DMS153 (cell line): ENCODE measurements at places on chromosomes 3 and 15.

- DNase-seq = peak; percentile 9
Observed at GRCh38 chr3:49805367-49805782, 2.3 kb downstream of the INKA1 start.

- no peak for DNase-seq
Observed at GRCh38 chr3:47018269-47018611, 38.8 kb downstream of the NBEAL2 start.

GRCh38 chr3:178491751-178492150, 44.5 kb upstream of the KCNMB2 start:
- no peak for DNase-seq

- no peak for DNase-seq
Observed at GRCh38 chr3:38127611-38128302, 9.2 kb downstream of the ACAA1 start.

- DNase-seq = no peak
Observed at GRCh38 chr15:94638183-94638582, 406.8 kb downstream of the MCTP2 start.

DNA sequence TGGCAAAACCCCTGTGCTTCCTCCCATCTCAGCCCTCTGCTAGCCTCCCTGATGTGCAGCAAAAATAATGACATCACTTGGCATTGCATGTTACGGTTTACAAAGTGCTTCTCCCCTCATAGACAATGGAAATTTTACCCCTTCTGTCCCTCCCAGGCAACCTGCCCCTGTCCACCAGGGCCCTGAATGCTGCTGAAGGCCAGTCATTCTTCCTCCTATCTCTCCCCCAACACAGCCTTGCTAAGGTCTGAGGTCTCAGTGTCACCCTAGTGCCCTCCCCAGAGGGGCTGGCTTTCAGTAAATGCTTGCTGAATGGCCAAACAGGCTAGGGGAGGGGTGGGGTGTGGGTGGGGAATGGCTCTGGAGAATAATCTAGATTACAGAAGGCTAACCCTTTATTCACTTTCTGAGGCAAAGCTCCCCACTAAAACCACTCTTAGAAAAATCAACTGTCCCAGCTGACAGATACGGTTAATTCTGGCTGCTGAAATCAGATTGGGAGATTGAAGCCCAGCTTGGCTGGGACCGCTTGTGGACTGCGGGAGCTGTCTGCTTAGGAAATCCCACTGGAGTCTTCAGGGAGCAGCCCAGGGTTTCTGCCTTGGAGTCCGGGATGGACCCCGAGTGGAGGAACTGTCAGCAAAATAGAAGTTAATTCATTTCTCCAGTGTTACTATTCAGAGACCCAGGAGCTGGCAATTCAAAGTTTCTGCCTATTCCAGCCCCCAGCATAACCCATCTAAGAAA, 22.9 kb downstream of the ANP32A start:
- no peak for DNase-seq

DNA sequence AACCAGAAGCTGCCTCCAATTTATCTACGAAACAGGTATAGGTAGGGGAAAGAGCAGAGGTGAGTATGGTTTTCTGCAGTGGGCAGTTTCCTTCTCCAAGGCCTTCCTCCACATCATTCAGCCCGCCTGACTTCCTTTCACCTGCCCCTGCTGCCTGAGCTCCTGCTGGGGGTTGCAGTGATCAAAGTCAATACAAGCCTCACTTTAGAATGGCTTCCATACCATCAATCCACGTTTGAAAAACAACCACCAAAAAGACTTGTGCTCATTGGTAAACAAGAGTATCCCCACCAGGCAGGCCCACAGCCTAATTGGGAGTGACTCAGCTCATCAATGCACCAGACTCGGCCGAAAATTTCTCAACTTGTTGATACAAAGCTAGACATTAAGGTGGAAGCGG, 159.9 kb downstream of the MAGI1 start:
- DNase-seq = peak; percentile 30

DNA sequence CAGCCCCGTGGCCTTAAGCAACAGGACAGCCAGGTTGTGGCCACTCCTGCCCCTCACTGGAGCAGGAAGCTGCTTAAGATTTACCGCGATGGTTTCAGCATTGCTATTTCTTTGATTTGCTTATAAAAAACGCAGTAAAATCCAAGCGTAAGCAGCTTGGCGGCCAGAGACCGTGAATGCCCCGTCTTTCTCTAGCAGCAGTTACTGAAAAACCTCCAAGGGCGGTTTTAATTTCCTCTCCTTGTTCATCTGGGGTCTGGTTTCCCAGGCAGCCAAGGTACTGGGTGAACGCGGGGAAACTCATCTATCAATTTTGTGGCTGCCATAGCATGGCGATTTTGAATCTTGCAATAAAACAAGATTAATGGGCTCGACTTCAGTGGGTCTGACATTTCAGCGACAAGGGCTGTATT, 130.3 kb downstream of the MINAR1 start:
- no peak for DNase-seq

- no peak for DNase-seq
Observed at GRCh38 chr15:79989183-79989582, 18.2 kb upstream of the BCL2A1 start.

GRCh38 chr3:45596290-45596791, 1.8 kb downstream of the LIMD1 start:
- DNase-seq = no peak

DNA sequence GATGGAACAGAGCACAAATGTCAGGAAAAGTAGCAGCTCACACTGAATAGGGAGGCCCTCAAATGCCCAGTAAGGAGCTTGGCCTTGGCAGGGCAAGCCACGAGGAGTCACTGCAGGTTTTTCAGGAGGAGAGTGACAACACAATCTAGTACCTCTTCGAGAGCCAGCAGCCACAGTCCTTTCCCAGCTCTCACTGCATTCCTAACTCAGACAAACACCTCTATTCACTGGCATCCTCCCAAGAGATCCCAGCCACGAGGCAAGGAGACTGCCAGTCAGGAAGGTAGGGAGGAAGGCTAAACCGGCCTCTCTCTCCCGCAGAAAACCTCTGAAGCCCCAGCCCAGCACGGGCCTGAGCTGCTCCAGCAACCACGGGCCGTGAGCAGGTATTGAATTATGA, 146.0 kb upstream of the SMAD3 start:
- no peak for DNase-seq

DNA sequence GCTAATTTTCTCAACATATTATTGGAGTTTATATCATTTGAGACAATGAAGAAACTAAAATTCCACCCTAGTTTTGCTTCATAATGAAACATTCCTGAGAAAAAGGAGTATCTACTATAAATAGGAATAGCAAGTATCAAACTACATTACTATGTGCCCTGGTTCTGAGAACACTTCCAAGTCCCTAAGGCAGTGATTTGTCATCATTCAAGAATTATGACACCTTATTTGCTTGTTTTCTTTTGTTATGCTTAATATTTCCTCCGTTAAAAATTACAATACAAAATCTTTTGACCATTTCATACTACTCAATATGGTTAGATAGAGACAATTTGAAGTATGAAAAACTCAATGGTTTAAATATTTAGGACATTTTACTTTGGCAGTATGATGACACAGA, 707.8 kb upstream of the GOLIM4 start:
- DNase-seq = no peak

DNA sequence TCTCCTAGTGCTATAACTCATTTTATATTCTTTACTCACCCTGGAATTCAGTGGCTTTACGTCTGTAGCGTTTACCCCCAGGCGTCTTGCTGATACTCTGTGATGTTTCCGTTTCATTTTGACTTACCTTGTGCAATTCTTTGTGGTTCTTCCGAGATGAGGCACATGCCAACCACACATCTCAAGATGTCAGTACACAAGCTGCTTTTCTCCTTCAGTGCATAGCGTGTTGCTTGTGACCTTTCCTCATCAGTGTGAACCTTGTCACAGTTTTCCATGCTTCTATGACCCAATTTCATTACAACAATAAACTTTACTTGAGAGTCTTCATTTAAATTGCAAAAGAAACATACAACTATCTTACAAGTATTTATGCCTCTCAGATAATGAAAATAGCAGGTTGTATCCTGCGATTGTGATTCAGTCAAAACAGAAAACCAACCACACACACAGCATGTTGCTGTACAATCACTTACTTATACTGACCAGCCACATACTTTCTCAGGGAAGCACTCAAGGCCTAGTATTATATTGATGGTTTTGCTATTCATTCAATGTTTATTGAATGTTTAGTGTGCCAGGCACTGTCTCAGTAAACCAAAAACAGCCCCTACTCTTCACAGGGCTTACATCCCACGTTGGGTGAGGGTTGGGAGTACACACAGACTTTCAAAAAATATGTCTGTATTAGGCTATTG, 4.6 kb upstream of the TBL1XR1 start:
- DNase-seq = no peak

GRCh38 chr3:175620532-175620931, 761.4 kb downstream of the NAALADL2 start:
- DNase-seq = no peak
